Colonic mucosa (tissue), 4 donors: ENCODE measurements at places on chromosomes 5 and 9.

- no peak for DNase-seq
These were observed 2202.9 kb upstream of the WWC1 start for GRCh38 chr5:166088389-166089039.

DNA sequence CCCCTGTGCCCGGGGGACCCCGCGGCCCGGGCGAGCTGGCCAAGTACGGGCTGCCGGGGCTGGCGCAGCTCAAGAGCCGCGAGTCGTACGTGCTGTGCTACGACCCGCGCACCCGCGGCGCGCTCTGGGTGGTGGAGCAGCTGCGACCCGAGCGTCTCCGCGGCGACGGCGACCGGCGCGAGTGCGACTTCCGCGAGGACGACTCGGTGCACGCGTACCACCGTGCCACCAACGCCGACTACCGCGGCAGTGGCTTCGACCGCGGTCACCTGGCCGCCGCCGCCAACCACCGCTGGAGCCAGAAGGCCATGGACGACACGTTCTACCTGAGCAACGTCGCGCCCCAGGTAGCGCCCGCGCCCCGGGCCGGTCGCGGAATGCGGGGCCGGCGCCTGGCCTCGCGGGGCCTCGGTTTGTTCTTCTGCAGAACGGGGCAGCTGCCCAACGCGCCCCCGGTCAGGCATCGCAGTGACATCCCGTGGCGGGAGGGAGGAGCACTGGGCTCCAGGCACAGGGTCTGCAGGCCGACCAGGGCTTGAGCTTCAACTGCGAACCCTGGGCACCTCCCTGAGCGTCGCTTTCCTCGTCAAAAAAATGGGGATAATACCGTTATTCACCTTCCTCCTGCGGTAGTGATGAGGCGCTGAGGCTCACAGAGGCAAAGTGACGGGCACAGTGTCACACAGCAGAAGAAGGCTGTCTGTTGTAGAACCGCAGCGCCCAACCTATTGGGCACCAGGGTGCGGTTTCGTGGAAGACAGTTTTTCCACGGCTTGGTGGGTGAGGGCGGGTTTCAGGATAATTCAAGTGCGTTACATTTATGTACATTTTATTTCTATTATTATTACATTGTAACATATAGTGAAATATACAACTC, 777 bp downstream of the ENDOG start:
- DNase-seq: peak; percentile 36

DNA sequence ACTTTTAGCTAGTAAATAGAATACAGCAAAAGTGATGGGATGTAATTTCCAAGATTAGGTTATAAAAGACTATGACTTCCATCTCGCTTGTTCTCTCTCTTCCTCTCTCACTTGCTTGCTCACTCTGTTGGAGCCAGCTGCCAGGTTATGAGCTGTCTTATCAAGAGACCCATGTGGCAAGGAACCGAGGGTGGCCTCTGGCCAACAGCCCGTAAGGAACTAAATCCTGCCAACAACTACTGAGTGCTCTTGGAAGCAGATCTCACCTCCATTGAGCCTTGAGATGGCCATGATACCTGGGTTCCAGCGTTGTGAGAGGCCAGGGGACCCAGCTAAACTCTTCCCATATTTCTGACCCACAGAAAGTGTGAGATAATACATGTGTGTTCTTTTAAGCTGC, 636.1 kb downstream of the ACTL7B start:
- no peak for DNase-seq

GRCh38 chr5:57221049-57221568, 47.2 kb downstream of the GPBP1 start:
- DNase-seq: no peak

- DNase-seq: no peak
These were observed 44.2 kb upstream of the PHF2 start for GRCh38 chr9:93532141-93532540.

DNA sequence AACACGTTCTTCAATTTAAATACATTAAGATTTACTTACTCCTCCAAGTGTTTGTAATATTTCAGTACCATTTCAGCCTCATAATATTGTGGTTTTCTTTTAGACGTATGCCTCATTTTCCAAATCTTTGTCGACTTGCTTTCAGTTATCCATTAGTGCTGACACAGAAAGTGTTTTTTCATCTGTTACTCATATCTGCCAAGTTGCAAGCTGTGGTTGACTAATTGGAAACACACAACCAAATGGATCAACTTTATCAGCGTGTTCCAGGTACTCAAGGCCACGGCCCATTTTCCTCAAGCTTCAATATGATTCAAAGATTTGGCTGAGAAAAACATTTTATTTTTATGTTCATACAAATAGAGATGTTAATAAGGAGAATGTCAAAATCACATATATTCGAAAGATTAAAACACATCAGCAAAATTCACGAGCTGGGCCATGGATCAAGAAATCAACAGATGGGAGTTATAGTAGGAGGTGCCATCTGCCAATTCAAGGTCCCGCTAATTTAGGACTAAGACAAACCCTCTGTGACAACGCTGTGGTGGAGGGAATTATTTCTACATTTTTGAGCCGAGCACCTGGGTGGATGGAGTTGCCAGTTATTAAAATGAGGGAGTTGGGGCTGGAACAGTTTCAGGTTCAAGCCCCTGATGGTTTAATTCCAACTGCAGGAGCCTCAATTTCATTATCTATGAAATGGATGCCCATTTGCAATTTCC, 27.2 kb upstream of the CCNJL start:
- DNase-seq: no peak

- DNase-seq: no peak
These were observed 79.8 kb downstream of the MRPL36 start for GRCh38 chr5:1719860-1720259.

- DNase-seq: no peak
These were observed 446.4 kb upstream of the CCNG1 start for GRCh38 chr5:162990856-162991497.

GRCh38 chr5:101009758-101010519, 106.9 kb upstream of the ST8SIA4 start:
- no peak for DNase-seq

- no peak for DNase-seq
These were observed 23.2 kb upstream of the ADAMTS16 start for GRCh38 chr5:5116956-5117355.

DNA sequence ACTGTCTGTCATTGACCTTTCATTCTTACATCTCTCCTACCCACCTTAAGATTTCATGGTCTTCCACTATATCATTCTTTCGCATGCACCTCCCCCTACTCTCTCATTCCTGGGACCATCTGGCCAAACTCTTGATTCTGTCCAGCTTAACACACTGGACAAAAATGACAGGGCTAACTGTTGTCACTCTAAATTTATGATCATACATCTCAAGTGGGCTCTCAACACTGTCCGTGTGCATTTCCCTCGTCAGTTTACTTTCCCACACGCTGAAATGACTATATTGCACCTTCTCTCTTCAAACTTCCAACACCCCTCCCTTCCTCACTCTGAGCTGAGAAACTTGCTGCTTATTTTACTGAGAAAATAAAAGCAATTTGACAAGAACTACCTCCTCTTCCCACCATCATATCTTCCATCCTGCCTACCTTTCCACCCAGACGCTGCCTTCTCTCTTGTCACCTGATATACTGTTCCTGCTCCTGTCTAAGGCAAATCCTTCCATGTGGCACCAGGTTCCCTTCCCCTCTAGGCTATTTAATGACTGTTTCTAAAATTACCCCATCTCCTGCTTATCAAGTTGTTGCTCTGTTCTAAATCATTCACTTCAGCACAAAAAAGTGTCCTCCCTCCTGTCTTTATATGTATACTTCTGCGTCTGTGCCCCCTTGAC, 8.1 kb upstream of the KLF9 start:
- DNase-seq: no peak

GRCh38 chr5:66596636-66597182, 516 bp downstream of the MAST4 start:
- DNase-seq: no peak

GRCh38 chr5:167509076-167509475, 782.4 kb upstream of the WWC1 start:
- DNase-seq: no peak

GRCh38 chr9:97431549-97432143, 19.8 kb downstream of the TDRD7 start:
- DNase-seq: no peak

DNA sequence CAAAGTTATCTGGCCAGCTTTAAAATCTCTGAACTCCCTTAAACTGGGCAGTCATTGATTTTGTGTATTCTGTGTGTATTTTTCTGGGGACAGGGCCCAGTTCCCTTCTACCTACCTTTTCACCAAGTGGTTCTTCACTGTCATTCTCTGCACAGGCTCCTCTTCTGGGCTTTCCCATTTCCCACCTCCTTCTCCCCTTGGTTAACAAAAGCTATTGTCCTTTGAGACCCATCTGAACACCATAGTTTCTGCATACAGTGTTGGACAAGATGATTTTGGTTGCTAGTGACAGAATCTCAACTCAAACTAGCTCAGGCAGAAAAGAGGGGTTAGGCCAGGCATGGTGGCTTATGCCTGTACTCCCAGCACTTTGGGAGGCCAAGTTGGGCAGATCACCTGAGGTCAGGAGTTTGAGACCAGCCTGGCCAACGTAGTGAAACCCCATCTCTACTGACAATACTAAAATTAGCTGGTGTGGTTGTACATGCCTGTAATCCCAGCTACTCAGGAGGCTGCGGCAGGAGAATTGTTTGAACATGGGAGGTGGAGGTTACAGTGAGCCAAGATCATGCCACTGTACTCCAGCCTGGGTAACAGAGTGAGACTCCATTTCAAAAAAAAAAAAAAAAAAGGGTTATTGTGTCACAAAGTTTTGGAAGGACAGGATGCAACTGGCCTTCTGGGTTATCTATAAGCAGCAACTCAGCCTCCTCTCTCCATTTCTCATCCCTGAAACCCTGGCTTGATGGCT, 31.0 kb upstream of the ANKRD34B start:
- no peak for DNase-seq

DNA sequence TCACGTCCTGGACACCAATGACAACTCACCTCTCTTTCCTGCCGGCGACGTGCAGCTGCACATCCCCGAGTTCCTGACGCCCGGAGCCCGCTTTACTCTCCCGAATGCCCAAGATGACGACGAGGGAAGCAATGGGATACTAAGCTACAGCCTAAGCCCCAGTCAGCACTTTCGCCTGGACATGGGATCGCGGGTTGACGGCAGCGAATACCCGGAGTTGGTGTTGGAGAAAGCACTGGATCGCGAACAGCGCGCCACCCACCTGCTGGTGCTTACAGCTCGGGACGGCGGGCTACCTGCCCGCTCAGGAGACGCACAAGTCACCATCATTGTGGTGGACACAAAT, 1.1 kb downstream of the PCDHAC1 start:
- DNase-seq: no peak

GRCh38 chr5:180670586-180671359, 21.4 kb upstream of the FLT4 start:
- peak; percentile 28 for DNase-seq
